Activated T-helper 1 cell treated with anti-CD3 and anti-CD28 coated beads, Interleukin-12 subunit alpha, Interleukin-12 subunit beta, Interleukin-2, Interleukin-4 antibody, amounts not matched to agents 30 ng/mL and 10 ng/mL and 1 ng/mL, durations not matched to agents 14 hours and 24 hours and 36 hours (primary cell): ENCODE measurements at places on chromosomes 4 and X. TPM values are rescaled to one million over a fixed set of nuclear protein-coding genes. Genes with fewer than 3 reads are reported as not detected.
A peak's percentile ranks its signal among the peaks of the same experiment; 100 is the strongest.

DNA sequence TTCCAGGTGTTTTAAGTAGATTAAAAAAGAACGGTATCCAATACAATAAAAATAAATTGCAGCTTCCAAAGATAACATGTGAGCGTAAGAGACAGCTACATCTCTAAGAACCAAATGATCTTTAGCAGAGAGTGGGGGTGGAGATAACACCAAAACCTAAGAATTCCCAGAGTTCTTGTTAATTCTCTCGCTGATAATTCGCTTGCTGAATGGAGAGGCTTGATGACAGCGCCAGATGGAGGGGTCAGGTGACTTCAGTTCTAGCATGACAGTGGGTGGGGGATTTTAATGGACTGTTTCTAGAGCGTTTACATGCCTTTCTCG, 2.3 kb downstream of the CLCN4 start:
- H3K4me3 ChIP-seq: no peak overlapping the region
- H3K4me1 ChIP-seq: no peaks in the 10 kb centered on the region
- no peak for DNase-seq
- no peak overlapping the region for H3K27ac ChIP-seq
- H3K36me3 ChIP-seq: no peaks in the 10 kb centered on the region

DNA sequence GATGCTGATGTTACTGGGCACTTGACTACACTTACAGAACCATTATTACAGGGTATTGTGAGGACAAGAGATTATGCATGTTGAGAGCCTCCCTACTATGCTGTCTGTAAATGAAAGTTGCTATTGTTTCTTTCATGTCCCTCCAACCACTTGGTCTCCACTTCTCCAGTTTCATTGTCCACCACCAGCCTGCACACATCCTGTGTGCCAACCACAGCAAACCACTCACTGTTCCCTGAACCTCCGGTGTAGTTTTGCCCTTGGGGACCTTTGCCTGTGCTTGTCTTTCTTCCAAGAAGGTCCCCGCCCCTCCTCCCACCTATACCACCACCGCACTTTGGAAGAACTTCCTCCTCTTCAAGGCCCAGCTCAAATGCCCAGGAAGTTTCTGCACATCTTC, 43.1 kb upstream of the AFF2 start:
- DNase-seq: no peak
- H3K27ac ChIP-seq: no peak overlapping the region
- H3K4me3 ChIP-seq: no peak overlapping the region
- peaks cover 2% of the 10 kb centered on the region for H3K27me3 ChIP-seq
- no peaks in the 10 kb centered on the region for H3K36me3 ChIP-seq

DNA sequence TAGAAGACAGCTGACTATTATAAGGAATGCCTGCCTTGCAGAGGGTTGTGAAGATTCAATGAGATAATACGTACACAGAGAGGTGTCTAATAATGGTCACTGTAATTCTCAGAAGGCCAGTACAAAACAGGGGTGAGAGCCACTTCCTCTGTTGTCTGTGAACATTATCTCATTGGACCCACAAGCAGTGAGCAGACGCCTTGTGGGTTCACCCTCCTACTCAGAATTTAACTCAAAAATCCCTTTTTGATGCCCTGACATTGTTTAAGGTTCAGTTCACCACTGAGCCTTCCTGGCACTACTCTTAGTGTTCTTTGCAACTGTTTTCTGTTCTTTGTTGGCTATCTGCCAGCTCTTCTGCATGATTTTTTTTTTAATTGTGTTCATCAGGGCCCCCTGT, 467.4 kb downstream of the BCOR start:
- peak overlapping the region; percentile 71 for H3K4me3 ChIP-seq
- H3K4me1 ChIP-seq: peaks cover 32% of the 10 kb centered on the region
- peaks cover 2% of the 10 kb centered on the region for H3K27me3 ChIP-seq

GRCh38 chrX:13893826-13894225, 76.9 kb upstream of the GPM6B start:
- H3K27ac ChIP-seq: no peak overlapping the region
- H3K4me3 ChIP-seq: no peak overlapping the region
- H3K4me1 ChIP-seq: no peaks in the 10 kb centered on the region
- no peak for DNase-seq
- H3K36me3 ChIP-seq: no peaks in the 10 kb centered on the region

Gene GAGE12D
- total RNA-seq: not detected in 2 replicates

DNA sequence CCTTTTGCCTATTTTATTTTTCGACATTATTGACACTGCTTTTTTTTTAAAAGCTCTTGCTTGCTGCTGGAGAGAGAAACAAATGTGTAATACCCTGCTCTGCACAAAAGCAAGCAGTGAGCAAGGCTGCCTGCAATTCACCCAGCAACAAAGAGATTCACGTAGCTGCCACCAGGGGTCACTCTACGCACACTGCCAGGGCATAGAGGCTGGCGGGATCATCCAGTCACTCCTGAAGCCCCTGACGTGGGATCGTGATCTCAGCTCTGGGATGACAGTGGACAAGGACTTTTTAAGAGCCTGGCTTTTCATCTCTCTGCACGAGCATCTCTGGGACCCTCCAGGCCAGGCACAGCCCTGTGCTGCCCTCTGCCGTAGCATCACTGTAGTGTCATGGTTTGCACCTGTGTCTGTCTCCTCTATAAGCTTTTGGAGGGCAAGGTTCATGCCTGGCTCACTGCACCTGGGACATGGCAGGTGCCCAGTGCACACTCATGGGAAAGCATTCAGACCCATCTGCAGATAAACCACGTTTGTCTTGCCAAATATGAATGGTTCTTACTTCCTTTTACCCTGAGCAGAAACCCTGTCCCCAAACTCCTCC, 19.8 kb downstream of the C4orf50 start:
- H3K27me3 ChIP-seq: peaks cover 3% of the 10 kb centered on the region
- no peaks in the 10 kb centered on the region for H3K36me3 ChIP-seq
- DNase-seq: peak; percentile 14
- no peak overlapping the region for H3K4me3 ChIP-seq

DNA sequence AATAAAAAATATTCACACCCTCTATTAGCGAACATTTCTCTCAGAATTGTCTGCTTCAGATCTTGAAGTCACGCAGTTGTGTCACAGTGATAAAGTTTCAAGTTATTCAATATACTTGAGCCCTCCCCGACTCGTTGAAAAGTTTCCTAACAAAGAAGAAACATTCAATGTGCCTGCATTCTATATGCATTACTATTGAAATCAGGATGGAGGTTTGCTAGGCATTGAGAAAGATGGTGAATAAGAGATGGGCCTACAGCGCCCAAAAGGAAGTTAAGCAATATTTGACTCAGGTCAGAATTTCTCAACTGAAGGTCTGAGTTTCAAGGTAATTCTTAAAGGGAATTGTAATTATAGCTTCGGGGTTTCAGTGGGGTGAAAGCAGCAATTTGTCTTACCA, 6.1 kb downstream of the TCEANC start:
- H3K36me3 ChIP-seq: peaks cover 24% of the 10 kb centered on the region
- H3K4me1 ChIP-seq: peaks cover 23% of the 10 kb centered on the region
- H3K27ac ChIP-seq: no peak overlapping the region
- no peak for DNase-seq
- H3K27me3 ChIP-seq: no peaks in the 10 kb centered on the region
- no peak overlapping the region for H3K4me3 ChIP-seq

- no peak for DNase-seq
- no peak overlapping the region for H3K27ac ChIP-seq
- H3K4me3 ChIP-seq: no peak overlapping the region
- peaks cover 2% of the 10 kb centered on the region for H3K27me3 ChIP-seq
Observed at GRCh38 chr4:185740471-185740873, 71.5 kb downstream of the SORBS2 start.

DNA sequence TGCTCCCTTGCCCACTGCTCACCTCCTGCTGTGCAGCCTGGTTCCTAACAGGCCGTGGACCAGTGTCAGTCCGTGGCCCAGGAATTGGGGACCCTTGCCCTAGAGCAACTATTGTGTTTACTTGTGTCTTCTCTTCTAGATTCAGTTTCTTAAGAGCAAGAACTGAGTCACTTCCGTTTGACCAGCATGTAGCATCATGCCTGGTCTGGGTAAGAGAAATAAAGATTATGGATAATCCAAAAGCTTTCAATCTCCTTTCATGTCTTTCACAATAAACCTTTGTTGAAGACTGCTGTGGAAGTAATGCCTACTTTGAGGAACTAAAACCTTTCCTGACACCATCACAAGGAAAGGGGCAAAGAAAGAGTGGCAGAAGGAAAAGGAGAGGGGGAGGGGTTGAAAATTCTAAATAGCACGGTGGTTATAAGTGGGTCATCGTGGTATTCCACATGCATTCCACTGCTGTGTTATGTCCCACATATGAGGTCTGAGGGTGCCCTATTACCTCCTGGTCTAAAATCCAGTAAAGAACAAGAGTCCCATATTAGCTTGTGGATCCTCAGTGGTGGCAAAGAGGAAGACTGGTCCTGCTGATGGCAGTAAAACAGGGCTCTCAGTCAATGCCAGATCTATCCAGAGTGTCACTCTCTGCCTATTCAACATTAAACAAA, 133.4 kb downstream of the RASL11B start:
- H3K4me3 ChIP-seq: no peak overlapping the region
- H3K27me3 ChIP-seq: no peaks in the 10 kb centered on the region
- no peak overlapping the region for H3K27ac ChIP-seq
- no peaks in the 10 kb centered on the region for H3K36me3 ChIP-seq
- no peaks in the 10 kb centered on the region for H3K4me1 ChIP-seq
- no peak for DNase-seq

GRCh38 chrX:18938710-18939109, 45.2 kb downstream of the PHKA2 start:
- H3K4me1 ChIP-seq: no peaks in the 10 kb centered on the region
- peaks cover 2% of the 10 kb centered on the region for H3K36me3 ChIP-seq
- no peaks in the 10 kb centered on the region for H3K27me3 ChIP-seq
- H3K4me3 ChIP-seq: no peak overlapping the region

- H3K27ac ChIP-seq: peak overlapping the region; percentile 98
- peaks cover 45% of the 10 kb centered on the region for H3K36me3 ChIP-seq
- peak overlapping the region; percentile 99 for H3K4me3 ChIP-seq
- DNase-seq: peak; percentile 40
- peaks cover 3% of the 10 kb centered on the region for H3K27me3 ChIP-seq
Observed at GRCh38 chr4:337932-338758, 531 bp downstream of the ZNF141 start.

Gene TCEAL6
- not detected in 2 replicates for total RNA-seq

Gene ARR3
- not detected in 2 replicates for total RNA-seq

- no peak for DNase-seq
- H3K27me3 ChIP-seq: no peaks in the 10 kb centered on the region
- H3K36me3 ChIP-seq: no peaks in the 10 kb centered on the region
- H3K4me3 ChIP-seq: no peak overlapping the region
- peaks cover 25% of the 10 kb centered on the region for H3K4me1 ChIP-seq
Observed at GRCh38 chrX:39639871-39640270, 457.9 kb downstream of the BCOR start.

- H3K4me1 ChIP-seq: no peaks in the 10 kb centered on the region
- no peak for DNase-seq
- no peaks in the 10 kb centered on the region for H3K36me3 ChIP-seq
- H3K27me3 ChIP-seq: no peaks in the 10 kb centered on the region
- H3K4me3 ChIP-seq: no peak overlapping the region
- no peak overlapping the region for H3K27ac ChIP-seq
Observed at GRCh38 chr4:155479835-155480234, 103.1 kb upstream of the MAP9 start.

DNA sequence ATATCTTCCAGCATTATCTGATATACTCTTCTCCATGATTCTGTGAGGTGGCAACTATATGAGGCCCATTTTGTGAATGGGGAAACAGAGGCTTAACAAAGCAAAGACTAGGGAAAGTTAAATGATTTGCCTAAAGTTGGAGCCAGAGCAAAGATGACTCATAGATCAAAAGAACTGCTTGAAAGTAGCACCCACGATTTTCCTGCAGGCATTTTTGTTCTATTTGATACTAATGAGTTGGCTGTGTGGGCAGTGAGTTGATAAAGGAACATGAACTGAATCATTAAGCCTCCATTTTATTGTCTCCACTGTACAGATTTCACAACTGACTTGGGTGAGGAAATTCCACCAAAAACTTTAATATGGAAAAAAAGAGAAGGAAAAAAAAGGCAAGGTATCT, 138.9 kb upstream of the IGFBP7 start:
- H3K4me1 ChIP-seq: no peaks in the 10 kb centered on the region
- DNase-seq: no peak
- H3K27ac ChIP-seq: no peak overlapping the region

DNA sequence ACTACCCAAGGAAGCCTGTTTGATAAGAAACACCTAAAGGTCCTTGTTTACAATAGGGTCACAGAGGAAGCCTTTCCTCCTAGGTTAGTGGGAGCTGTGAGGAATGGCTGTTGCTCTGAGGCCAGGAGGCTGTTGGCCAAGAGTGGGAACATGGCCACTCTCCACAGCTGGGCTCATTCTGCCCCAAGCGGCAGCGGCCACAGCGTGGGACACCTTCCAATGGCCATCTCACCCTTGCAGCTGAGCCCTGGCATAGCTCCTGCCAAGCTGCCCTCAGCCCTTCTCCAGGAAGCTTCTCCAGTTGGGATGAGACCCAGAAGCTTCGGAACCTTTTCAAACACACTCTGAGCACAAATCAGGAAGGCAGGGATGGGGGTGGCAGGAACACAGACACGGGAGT, 111.8 kb upstream of the MAP3K15 start:
- no peak overlapping the region for H3K4me3 ChIP-seq
- peak overlapping the region; percentile 23 for H3K27ac ChIP-seq
- DNase-seq: no peak
- H3K4me1 ChIP-seq: peaks cover 66% of the 10 kb centered on the region
- peaks cover 3% of the 10 kb centered on the region for H3K27me3 ChIP-seq
- peaks cover 22% of the 10 kb centered on the region for H3K36me3 ChIP-seq

- no peak overlapping the region for H3K27ac ChIP-seq
- H3K36me3 ChIP-seq: no peaks in the 10 kb centered on the region
- no peaks in the 10 kb centered on the region for H3K4me1 ChIP-seq
- H3K4me3 ChIP-seq: no peak overlapping the region
- H3K27me3 ChIP-seq: no peaks in the 10 kb centered on the region
Observed at GRCh38 chrX:124573468-124573867, 227.1 kb downstream of the SH2D1A start.

Gene HTT-AS
- total RNA-seq: not detected in 2 replicates

GRCh38 chr4:158236304-158237030, 26.2 kb downstream of the TMEM144 start:
- no peaks in the 10 kb centered on the region for H3K36me3 ChIP-seq
- no peaks in the 10 kb centered on the region for H3K4me1 ChIP-seq
- peaks cover 6% of the 10 kb centered on the region for H3K27me3 ChIP-seq
- DNase-seq: no peak
- no peak overlapping the region for H3K27ac ChIP-seq
- H3K4me3 ChIP-seq: no peak overlapping the region

Gene CDX4
- not detected in 2 replicates for total RNA-seq

Gene ANK2
- 2.9 and 3.1 TPM in 2 replicates for total RNA-seq

Gene ZCCHC18
- 0.57 and 0.76 TPM in 2 replicates for total RNA-seq

DNA sequence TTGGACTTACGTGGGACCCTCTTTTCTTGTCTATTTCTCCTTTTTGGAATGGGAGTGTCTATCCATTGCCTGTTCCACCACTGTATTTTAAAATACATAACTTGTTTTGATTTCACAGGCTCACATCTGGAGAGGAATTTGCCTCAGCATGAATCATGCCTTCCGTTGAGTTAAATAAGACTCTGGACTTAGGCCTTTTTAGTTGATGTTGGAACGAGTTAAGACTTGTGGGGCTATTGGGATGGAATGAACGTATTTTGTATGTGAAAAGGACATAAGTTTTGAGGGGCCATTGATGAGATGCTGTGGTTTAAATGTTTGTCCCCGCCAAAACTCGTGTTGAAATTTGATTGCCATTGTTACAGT, 66.2 kb downstream of the BEX3 start:
- DNase-seq: no peak
- H3K4me3 ChIP-seq: no peak overlapping the region
- H3K4me1 ChIP-seq: no peaks in the 10 kb centered on the region
- H3K27ac ChIP-seq: no peak overlapping the region

GRCh38 chr4:77147079-77147782, 9.8 kb upstream of the CCNG2 start:
- H3K27ac ChIP-seq: no peak overlapping the region
- DNase-seq: no peak
- H3K36me3 ChIP-seq: no peaks in the 10 kb centered on the region
- no peak overlapping the region for H3K4me3 ChIP-seq
- no peaks in the 10 kb centered on the region for H3K27me3 ChIP-seq
